ENCODE measurements at places on chromosomes 7 and 10.

DNA sequence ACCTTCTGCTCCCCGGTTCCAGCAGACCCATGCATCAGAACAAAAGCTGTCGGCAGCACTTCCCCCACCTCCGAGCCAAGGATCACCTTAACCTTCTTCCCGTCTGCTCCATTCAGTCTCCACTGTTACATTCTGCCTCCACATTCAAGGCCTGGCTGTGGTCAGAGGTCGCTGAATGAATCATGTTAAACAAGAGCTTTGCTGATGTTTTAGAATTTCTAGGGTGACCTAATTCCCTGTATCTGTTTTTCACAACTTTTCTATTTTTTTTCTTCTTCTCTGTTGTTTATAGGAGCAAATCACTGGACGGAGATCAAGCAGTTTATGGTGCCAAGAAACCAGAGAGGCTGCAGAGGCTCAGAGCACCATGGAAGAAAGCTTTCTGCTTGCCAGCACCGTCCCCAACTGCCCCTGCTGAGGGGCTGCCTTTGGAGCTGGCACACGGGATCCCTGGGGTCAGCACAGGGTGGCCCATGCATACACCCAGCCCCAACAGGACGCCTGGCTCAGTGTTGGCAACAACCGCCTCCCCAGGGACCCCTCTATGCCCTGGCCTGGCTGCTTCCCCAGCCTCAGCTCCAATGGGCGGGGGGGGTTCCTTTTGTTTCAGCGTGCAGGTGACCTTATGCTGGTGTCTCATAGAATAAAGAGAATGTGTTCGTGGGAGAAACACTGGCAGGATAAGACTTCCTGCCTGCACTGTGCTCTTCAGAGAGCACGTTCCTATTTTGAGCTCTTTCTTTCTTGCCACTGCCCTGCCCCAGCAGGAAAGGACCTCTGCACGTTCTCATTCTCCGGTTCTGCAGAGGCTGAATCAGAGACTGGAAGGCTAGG lies 182.7 kb upstream of the LYZL2 start:
- DNase-seq, result no peak

DNA sequence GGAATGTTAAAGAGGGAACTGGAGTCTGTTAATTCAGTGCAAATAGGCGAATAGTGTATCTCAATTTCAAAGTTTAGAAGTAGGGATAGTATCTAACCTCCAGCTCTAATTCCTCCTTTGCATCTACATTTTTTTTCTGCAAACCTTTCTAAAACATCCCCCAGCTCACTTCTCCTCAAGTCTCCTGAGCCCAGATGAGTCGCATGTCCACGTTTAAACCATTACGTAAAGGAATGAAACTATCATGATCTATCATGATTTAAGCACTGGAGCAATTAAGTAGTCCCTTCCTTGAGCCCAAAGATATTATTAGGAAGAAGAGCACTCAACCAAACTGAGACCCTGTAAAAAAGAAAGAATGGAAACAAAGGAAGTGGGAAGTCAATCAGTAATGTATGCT lies 29.9 kb downstream of the GPR22 start:
- no peak for DNase-seq

- no peak for DNase-seq
Measured at GRCh38 chr7:143519411-143520131, 41.9 kb downstream of the TAS2R41 start.

GRCh38 chr7:102255501-102255900 lies 31.2 kb upstream of the SH2B2 start:
- DNase-seq, result no peak

DNA sequence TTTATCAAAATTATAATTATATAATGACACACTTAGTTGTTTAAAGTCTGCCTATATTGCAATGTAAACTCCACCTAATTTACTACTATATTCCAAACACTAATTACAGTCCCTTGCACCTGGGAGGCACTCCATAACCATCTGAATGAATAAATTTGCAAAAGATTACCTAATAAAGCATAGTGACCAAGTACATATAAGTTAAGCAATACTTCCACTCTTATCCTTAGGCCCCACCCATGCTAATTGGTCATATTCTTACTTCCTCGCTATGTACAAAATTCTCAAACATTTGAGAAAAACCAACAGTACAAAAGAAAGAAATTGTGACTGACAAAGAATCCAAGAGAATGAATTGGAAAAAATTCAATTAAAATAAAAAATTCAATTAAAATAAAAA lies 65.3 kb downstream of the ZFAND4 start:
- no peak for DNase-seq

GRCh38 chr7:18553605-18554003 lies 58.1 kb downstream of the HDAC9 start:
- no peak for DNase-seq

GRCh38 chr10:21727452-21728168 lies 193.6 kb downstream of the MLLT10 start:
- DNase-seq, result no peak

- no peak for DNase-seq
Measured at GRCh38 chr10:67794909-67795460, 43.0 kb downstream of the DNAJC12 start.

- no peak for DNase-seq
Measured at GRCh38 chr7:158731761-158732160, 27.2 kb upstream of the NCAPG2 start.

DNA sequence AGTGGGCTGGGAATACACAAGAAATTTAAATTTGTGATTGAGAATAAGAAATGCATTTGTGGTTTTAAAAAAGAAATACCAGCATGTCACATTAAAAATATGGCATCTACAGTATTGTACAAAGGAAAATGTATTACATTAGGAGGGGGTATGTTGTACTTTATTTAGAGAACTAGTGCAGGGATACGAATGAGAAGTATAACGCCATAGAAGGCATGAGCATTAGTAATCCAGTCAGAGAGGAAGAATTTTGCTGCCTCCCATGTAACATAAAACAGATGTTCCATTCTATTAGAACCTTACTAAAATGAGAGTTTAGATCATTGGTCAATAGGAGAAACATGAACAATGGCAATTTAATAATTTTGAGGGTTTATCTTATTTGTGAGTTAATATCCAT lies 182.2 kb downstream of the ADK start:
- DNase-seq, result no peak

DNA sequence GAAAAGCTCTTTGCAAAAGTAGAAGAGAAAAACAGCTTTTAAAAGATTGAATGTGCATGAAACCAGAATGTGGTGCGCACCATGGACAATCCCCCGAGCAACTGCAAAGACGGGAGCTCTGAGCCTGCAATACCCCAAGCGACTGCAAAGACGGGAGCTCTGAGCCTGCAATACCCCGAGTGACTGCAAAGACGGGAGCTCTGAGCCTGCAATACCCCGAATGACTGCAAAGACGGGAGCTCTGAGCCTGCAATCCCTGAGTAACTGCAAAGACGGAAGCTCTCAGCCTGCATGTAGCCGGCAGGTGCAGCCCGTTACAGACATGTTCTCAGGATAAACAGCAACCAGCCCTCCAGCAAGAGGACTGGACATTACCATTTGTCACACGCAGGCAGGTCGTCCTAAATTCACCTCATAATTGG lies 6.2 kb downstream of the ZNF775 start:
- DNase-seq, result no peak

- DNase-seq, result no peak
Measured at GRCh38 chr10:98078774-98079173, 48.4 kb upstream of the CRTAC1 start.

- DNase-seq, result no peak
Measured at GRCh38 chr7:112185005-112185834, 21.0 kb downstream of the DOCK4 start.

DNA sequence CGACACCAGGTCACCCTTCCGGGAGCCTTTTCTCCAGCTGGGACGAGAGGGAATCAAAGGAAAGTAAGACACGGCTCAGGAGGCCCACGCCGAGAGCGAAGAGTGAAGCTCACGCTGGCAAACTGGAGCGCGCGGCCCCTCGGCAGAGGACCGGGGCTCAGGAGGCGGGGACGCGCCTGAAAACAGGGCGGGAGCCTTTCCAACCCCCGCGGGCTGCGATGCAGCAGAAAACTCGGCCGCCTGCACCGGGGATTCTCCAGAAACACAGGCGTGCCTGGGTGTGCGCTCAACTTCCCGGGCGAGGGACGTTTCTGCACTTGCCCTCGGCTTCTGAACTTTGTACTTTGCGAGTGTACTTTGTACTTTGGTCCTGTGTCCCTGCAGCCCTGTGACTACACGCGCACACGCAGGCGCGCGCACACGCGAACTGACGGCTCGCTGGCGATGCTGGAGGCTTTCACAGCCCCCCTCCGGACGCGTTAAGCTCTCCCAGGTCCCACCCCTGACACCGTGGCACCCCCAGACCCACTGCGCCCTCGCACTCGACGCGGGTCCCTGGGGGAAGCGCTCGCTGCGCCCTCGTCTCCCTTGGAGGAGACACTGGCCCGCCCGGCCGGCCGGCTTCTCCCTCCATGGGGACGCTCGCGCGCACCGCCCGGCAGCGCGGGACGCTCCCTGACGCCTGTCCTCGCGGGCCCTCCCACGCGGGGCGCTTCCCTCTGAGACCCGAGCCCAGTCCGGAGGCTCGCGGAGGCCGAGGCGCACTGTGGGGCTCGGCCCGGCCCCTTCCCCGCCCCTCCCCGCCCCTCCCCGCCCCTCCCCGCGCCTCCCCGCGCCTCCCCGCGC lies 588 bp upstream of the PAOX start:
- DNase-seq, result no peak

- no peak for DNase-seq
Measured at GRCh38 chr10:14858338-14858960, 20.2 kb upstream of the SUV39H2 start.

DNA sequence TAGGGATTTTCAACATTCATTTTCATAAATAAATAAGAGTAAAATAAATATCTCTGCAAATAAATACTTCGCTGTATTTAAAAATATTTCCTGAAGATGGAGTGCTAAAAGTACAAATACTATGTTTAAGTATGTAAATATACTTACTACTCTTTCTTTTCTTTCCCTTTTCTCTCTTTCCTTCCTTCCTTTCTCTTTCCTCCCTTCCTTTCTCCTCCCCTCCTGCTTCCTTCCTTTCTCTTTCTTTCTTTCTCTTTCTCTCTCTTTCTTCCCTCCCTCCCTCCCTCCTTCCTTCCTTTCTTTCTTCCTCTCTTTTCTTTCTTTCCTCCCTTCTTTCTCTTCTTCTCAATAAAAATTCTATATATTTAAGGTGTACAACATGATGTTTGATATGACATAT lies 496.1 kb downstream of the CCSER2 start:
- DNase-seq, result no peak

GRCh38 chr7:3494947-3495346 lies 193.9 kb downstream of the SDK1 start:
- no peak for DNase-seq

- DNase-seq, result no peak
Measured at GRCh38 chr7:17015598-17016031, 133.8 kb upstream of the AGR3 start.

- no peak for DNase-seq
Measured at GRCh38 chr10:26220901-26221300, 4.3 kb downstream of the GAD2 start.

DNA sequence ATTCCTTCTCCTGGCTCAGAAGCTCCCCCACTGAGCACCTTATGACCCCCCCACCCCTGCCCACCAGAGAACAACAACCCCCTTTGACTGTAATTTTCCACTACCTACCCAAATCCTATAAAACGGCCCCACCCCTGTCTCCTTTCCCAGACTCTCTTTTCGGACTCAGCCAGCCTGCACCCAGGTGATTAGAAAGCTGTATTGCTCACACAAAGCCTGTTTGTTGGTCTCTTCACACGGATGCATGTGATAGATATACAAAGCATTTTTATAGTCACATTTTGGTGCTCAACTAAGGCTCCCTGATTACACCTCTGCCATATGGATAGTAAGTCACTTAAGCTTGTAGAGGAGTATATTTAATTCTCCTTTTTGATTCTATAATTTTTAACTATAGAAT lies 985.8 kb downstream of the REEP3 start:
- no peak for DNase-seq

- no peak for DNase-seq
Measured at GRCh38 chr7:29077854-29078253, 68.5 kb downstream of the CPVL start.

DNA sequence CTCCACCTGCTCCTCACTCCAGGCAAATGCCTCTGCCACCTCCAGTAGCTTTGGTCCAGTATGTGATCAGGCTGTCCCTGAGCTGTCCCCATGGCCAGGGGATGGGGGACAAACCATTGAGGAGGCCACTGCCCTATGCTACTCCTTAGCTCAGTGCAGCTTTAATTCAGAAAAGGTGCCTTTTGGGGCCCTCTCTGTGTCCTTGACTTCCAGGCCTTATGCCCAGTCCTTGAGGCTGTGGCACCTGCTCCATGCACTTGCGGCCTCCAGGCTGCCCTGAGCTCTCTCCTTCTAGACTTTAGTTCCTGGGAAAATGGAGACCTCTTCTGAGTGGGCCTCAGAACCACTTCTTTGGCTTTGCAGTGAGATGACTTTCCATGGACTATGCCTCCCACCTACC lies 650.8 kb upstream of the CELF2 start:
- DNase-seq, result no peak

DNA sequence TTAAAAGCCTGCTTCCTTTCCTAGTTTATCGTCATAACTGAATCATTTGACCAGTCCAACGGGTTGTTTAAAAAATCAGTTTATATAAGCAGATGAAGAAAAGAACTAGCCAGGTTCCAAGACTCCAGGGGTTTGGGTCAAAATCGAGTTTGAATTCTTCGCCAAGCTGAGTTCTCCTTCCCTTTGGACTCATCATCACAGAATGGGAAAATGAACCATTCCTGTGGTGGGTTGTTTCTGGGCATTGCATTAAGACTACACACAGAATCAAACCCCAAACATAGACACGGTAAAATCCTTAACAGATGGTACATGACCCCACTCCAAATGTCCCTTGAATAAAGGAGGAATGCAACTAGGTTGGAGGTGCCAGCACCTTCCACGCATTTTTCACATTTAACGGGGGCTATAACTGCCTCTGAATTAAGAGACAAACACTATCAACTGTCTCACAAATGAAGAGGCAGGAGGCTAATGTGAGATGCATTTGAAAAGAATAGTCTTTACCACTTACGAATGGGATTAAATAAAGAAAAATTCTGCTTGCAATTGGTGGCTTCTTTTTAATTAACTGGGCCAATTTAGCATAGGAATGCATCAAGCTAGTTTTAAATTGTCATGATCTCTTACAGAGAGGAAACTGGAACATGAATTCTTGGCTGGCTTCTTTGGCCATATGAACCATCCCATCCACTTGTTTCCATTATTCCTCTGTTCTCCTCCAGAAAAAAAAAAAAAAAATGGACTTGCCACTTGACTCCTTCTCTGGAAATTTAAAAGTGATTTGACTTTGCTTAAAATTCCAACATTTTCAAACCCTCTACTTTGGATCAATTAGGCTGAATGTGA lies 61.1 kb downstream of the CHST15 start:
- no peak for DNase-seq

DNA sequence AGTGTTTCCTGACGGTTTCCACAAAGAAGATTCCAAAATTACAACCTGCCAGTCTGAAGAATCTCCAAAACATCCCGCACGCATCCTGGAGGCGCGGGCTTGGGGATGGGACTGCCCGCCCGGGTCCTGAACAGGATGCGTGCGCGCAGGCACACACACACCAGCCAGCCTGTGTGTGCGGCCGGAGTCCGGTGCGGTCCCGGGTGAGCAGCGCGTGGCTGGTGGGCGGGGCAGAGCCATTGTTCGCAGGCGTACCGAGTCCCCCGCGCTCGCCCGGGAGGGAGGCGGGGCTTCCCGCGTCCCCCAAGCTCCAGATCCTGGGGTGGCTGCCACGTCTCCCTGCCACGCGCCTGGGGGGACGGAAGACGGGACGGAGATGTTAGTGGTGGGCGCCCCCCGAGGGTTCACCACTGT lies 675 bp upstream of the SCD start:
- no peak for DNase-seq

GRCh38 chr7:33921216-33921938 lies 16.0 kb downstream of the BMPER start:
- DNase-seq, result no peak

Measured in stimulated activated CD4-positive, alpha-beta T cell treated with anti-CD3 and anti-CD28 coated beads, TNF-alpha, amount 100 ng/mL, for 1 hour (primary cell).